ENCODE measurements at places on chromosomes 1 and 21.

GRCh38 chr1:236870721-236871120 lies 75.6 kb downstream of the MTR start:
- DNase-seq = no peak

DNA sequence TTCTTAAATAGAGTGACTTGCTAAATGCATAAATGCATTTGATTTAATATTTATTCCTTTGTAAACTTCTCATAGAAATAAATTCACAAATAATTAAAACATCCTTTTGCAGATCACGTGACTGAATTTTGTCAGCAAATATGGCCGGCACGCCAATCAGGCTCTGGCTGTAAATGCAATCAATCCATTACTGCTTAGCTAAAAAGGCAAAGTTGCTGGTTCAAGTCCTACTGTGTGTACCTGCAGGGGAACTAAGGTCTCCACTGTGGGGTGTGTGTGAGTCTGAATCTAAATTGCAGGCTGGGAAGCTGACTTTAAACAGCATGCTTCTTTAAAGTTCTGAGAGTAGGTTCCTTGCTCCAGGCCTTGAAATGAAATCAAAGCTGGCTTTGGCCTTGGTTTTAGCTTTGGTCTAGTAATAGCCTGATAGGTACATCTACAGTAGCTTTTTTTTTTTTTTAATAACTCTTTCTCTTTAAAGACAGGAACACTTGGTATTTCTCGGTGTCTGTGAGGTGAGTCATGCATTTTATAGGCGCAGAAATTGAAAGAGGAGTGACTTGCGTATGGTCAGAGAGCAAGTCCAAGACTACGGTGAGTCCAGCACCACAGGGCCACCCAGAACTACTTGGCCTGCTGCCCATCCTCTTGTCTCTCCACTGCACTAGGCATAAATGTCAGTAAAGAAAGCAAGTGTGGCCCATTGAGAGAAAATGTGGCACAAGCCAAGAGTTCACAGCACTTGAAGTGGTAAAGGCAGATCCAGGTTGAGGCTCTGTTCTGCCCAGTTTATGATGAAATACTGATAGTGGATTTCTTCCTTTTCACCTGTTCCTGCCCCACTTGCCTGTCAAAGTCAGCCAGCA lies 36.2 kb upstream of the LYST start:
- DNase-seq = no peak

DNA sequence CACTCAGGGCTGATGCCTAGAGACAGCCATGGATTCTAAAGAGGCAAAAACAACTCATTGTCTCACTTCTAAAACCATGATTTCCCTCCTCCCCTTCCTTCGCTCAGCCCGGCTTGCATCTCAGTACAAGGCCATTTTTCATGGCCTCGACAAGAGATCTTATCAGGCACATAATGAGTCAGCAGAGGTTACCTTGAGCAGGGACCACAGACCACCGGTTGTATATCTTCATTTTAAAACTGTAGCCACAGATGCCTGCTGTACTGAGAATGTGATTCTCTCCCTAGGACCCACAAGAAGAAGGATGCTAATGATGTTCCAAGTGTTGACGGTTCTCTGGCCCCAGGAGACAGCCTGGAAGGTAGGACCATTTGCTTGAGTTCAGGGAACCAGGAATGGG lies 331.9 kb downstream of the AJAP1 start:
- no peak for DNase-seq

GRCh38 chr1:210654176-210654981 lies 325.7 kb downstream of the HHAT start:
- DNase-seq = no peak

- DNase-seq = no peak
Observed at GRCh38 chr1:119367432-119368124, 1.0 kb upstream of the HAO2 start.

- DNase-seq = no peak
Observed at GRCh38 chr21:37331411-37331810, 35.2 kb upstream of the DYRK1A start.

- no peak for DNase-seq
Observed at GRCh38 chr1:181104790-181105133, 16.3 kb downstream of the IER5 start.

GRCh38 chr1:164704954-164705353 lies 146.0 kb downstream of the PBX1 start:
- no peak for DNase-seq

DNA sequence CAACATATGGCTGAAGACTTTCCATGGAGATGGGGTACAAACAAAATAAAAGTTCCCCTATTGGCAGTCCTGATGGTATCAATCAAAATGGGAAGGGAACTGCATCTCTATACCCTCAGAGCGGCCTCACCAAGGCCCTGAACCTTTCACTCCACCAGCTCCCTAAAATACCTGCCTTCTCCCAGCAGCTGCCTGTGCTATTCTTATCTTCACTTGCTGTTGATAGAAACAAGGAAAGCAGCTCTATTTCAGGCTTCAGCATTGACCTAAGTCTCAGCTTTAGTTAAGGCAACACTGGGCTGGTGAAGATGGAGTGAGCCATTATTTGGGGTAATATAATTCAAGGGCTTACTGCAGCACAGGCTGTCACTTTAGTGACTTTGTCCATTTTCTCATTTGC lies 21.7 kb upstream of the PIGC start:
- no peak for DNase-seq

- no peak for DNase-seq
Observed at GRCh38 chr1:1786836-1787605, 8.8 kb upstream of the NADK start.

- no peak for DNase-seq
Observed at GRCh38 chr1:226568077-226568831, 19.7 kb downstream of the STUM start.

GRCh38 chr1:34645919-34646318 lies 108.9 kb upstream of the GJB5 start:
- DNase-seq = no peak

DNA sequence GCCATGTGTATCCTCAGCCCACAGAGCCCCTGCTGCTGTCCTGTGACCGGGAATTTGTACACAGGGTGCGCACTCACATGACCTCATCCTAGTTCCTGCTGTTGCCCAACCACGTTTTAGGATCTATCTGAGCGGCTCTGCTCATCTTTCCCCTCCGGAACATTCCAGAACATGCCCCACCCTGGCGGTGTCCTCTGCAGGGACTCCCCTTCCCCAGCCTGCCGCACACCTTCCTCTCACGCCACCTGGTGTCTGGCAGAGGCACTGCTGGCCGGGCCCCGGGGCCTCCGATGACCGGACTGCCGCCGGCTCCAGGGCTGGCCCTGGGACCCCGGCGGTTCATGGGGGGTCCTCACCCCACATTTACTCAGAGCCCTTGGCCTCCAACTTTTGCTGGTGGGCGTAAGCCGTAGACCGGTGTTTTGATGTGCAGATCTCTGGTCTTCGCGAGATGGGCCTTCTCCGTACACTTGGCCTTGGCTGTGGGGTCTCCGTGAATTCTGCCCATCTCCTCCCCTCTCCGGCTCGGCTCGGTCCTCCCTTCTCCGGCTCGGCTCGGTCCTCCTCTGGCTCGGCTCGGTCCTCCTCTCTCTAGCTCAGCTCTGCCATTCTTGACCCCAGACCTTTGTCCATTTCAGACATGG lies 29.5 kb downstream of the ARHGEF16 start:
- peak; percentile 16 for DNase-seq

DNA sequence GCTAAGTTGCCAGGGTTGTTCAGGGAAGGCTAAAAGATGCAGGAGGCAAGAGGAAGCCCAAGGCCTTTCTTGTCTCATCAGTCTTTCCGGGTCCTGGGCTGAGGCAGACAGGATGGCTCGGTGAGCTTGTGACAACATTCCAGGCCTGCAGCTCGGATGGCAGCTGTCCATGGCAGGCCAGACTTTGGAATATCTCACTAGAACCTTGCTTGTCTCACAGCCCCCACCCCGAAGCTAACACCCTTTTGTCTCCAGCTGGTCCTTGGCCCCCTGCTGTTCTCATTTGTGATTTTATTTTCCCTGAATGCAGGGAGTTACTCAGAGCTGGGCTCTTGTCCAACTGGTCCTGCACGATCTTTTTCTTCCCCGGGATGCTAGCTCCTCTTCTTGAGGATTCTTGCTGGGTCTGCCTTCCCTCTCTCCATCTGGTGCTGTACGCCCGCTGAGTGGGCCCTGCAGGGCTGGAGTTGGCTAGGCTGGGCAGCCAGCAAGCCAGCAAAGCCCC lies 477.2 kb upstream of the CAMK1G start:
- no peak for DNase-seq

DNA sequence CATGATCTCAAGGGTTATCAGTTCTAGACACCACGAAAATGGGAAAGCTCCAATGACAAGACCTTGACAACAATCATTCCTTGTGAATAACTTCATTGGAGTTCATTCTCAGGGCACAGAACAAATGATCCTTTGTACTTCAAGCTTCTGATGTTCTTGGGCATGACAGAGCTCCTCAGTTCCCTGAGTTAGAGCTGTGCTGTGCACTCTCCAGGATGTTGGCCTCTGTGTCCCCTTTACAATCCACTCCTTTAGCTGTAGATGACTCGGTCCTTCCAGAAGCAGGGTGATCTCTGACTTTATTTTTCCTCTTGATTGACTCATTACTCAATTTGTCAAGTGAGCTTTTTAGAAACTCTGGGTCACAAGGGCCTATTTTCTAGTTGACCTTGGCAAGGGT lies 3.9 kb upstream of the FAM78B start:
- no peak for DNase-seq

- no peak for DNase-seq
Observed at GRCh38 chr1:211601982-211602670, 23.2 kb upstream of the SLC30A1 start.

DNA sequence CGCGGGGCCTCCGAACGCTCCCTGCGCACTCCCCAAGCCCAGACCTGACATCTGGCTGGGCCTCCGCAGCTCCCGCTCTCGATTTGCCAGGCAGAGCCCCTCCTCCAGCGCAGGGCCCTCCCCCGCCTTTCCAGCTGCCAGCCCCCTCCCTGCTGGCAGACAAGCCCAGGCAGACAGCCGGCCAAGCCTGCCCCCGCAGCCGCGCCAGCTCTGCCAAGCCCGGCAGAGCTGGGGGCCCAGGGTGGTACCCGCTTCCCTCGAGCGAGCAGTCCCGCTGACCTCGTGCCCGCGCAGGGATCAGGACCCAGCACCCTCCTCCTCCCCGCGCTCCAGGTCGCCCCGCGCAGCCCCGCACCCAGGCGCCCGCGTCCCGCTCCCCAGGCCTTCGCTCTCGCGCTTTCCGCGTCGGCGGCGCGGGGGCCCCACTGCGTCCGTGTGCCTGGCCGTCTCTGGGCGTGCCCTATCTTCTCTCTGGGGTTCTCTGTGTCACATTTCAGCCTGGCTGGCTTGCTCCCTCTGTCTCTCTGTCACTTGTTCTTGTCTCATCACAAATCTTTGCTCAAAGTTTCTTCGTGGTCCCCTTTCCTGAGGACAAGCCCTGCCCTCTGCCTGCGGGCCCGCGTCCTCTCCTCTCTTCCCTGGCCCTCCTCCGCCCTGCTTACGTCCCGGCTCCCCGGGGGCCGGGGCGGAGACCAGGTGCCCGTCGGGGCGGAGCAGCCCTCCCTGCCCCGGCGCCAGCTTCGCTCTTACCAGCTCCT lies 580 bp downstream of the INKA2 start:
- DNase-seq = peak; percentile 16

DNA sequence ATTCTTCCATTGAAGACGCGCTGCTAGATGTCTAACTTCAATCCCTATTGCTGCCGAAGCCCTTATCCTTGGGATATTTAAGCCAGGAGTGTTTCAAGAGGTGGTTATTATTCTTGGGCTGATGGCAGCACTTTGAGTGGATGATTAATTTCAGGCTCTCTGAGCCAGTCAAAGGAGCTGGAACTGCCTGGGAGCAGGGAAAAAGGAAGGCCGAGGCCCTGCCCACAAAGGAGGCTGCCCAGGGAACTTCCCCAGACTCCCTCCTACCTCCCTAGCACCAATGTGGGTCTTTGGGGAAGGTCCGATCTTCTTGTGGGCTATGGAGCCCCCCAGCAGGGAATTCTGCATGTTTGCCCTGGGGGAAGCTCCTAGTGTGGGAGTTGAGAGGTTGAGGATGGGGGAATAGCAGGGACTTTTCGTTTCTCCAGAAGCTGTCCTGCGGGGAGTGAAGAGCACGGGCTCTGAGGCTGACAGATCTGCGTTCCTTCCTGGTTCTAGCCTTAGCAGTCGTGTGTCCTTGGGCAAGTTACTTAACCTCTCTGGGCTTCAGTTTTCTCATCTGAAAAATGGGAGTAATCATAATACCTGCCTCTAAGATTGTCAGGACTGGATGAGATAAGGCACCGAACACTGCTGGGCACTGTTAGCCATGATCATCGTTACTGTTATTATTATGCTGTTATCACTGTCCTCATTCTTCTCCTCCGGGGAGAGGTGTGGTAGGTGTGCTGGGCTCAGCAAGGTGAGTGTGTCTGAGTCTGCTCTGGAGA lies 6.3 kb downstream of the KCNQ4 start:
- no peak for DNase-seq

DNA sequence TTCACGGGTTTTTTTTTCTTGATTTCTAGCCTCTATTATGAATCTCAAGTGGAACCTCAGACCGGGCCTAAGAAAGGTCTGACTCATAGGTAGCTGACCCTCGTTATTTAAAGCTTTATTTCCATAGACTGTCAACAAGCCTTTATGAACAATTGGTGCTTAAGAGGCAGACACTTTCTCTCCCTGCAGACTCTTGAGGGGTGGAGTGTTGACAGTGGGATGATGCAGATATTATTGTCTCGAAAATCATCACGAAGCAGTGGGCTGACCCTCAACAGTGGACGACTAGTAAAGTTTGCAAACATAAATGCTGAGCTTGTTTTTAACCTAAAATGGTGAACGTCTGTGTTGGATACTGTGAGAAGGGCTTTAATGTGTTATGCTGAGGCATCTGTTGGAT lies 1.8 kb downstream of the SFT2D2 start:
- DNase-seq = no peak

GRCh38 chr1:11523261-11523660 lies 44.3 kb downstream of the DISP3 start:
- DNase-seq = no peak

- DNase-seq = no peak
Observed at GRCh38 chr21:32131164-32131563, 147.7 kb downstream of the MIS18A start.

DNA sequence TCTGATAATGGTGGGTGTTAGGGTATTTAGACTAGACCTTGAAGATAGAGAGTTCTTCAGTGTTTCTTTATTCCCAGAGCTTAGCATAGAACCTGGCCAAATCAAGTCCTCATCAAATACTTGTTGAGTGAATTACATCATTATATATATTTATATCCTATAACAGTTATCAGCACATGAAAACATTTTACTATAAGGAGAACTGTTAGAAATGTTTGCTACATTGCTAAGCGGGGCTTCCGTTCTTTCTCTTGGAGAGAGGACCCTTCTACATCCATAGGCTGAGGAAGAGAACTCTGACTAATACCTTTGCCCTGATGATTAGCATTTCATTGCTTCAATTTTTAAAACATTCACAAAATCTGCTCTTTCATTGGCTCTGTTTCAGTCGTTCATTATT lies 66.5 kb upstream of the NBL1 start:
- no peak for DNase-seq

GRCh38 chr21:38361324-38361723 lies 104.5 kb downstream of the KCNJ15 start:
- no peak for DNase-seq

- no peak for DNase-seq
Observed at GRCh38 chr1:220344745-220345144, 72.5 kb upstream of the RAB3GAP2 start.

GRCh38 chr1:245520611-245521010 lies 365.8 kb downstream of the KIF26B start:
- DNase-seq = no peak

- DNase-seq = no peak
Observed at GRCh38 chr1:33111965-33112364, 31.0 kb downstream of the AZIN2 start.

GRCh38 chr1:100736746-100737145 lies 17.2 kb downstream of the VCAM1 start:
- DNase-seq = no peak

GRCh38 chr1:32743380-32744070 lies 41.0 kb upstream of the SYNC start:
- no peak for DNase-seq

GRCh38 chr1:184423649-184424048 lies 36.8 kb downstream of the C1orf21 start:
- no peak for DNase-seq

All from activated T-helper 1 cell treated with anti-CD3 and anti-CD28 coated beads, Interleukin-12 subunit alpha, Interleukin-12 subunit beta, Interleukin-2, Interleukin-4 antibody, amounts not matched to agents 30 ng/mL and 10 ng/mL and 1 ng/mL, durations not matched to agents 14 hours and 24 hours and 36 hours (primary cell).